ENCODE measurements at places on chromosomes 5 and 9. TPM values are rescaled to one million over a fixed set of nuclear protein-coding genes. Genes with fewer than 3 reads are reported as not detected.

The DMRT1 gene
- not detected for polyA plus RNA-seq

The SLCO6A1 gene
- polyA plus RNA-seq = 1.7 TPM

The TMOD1 gene
- polyA plus RNA-seq = 70.8 TPM

The PCDHA4 gene
- 0.25 TPM for polyA plus RNA-seq

The TMC1 gene
- polyA plus RNA-seq = 0.91 TPM

The TICAM2 gene
- polyA plus RNA-seq = 4.7 TPM

The CYLC2 gene
- not detected for polyA plus RNA-seq

The ACSL6 gene
- 0.62 TPM for polyA plus RNA-seq

The SMU1 gene
- polyA plus RNA-seq = 18.4 TPM

The SPDL1 gene
- 21.2 TPM for polyA plus RNA-seq

The IL3 gene
- not detected for polyA plus RNA-seq

The PCDHGB1 gene
- polyA plus RNA-seq = 0.82 TPM

The CDKN2B-AS1 gene
- polyA plus RNA-seq = not detected

The FOXD4L6 gene
- not detected for polyA plus RNA-seq

The ZFP37 gene
- polyA plus RNA-seq = 5.7 TPM

The CATSPER3 gene
- 0.57 TPM for polyA plus RNA-seq

The IFNA2 gene
- not detected for polyA plus RNA-seq

The APBA1 gene
- polyA plus RNA-seq = 6.3 TPM

The PRRX2 gene
- 3.0 TPM for polyA plus RNA-seq

The ZNF354B gene
- 17.4 TPM for polyA plus RNA-seq

The NMUR2 gene
- 0.20 TPM for polyA plus RNA-seq

The SH3GL2 gene
- 0.09 TPM for polyA plus RNA-seq

The SPATA31A3 gene
- not detected for polyA plus RNA-seq

The HTR4 gene
- not detected for polyA plus RNA-seq

The IFNB1 gene
- not detected for polyA plus RNA-seq

The FAM221B gene
- 0.08 TPM for polyA plus RNA-seq

The FAM169A gene
- polyA plus RNA-seq = 1.2 TPM

The HK3 gene
- 0.52 TPM for polyA plus RNA-seq

The SLC34A1 gene
- 0.20 TPM for polyA plus RNA-seq

The IL4 gene
- polyA plus RNA-seq = not detected

The HOMER1 gene
- 34.1 TPM for polyA plus RNA-seq

The FOXD4L5 gene
- polyA plus RNA-seq = 0.40 TPM

The SPINK7 gene
- not detected for polyA plus RNA-seq

The CNTLN gene
- polyA plus RNA-seq = 9.1 TPM

The FST gene
- polyA plus RNA-seq = 14.4 TPM

The NPM1 gene
- 1,177 TPM for polyA plus RNA-seq

The PHF24 gene
- 0.24 TPM for polyA plus RNA-seq

The IFNW1 gene
- not detected for polyA plus RNA-seq

The MARCOL gene
- polyA plus RNA-seq = not detected

The KCNV2 gene
- 0.05 TPM for polyA plus RNA-seq

The FGF10 gene
- polyA plus RNA-seq = 3.1 TPM

The LEAP2 gene
- polyA plus RNA-seq = 1.2 TPM

The NKD2 gene
- 2.3 TPM for polyA plus RNA-seq

The ADGRD2 gene
- not detected for polyA plus RNA-seq

The CEL gene
- 2.2 TPM for polyA plus RNA-seq

The SPINK4 gene
- polyA plus RNA-seq = not detected

The LAMC3 gene
- 3.1 TPM for polyA plus RNA-seq

The SOHLH1 gene
- polyA plus RNA-seq = 0.26 TPM

The TAF7 gene
- polyA plus RNA-seq = 94.7 TPM

The BTNL9 gene
- 8.6 TPM for polyA plus RNA-seq

The CARTPT gene
- not detected for polyA plus RNA-seq

The TRAF1 gene
- 4.6 TPM for polyA plus RNA-seq

The AIF1L gene
- polyA plus RNA-seq = 22.7 TPM

The MEGF10 gene
- polyA plus RNA-seq = 35.4 TPM

The FAT2 gene
- 0.33 TPM for polyA plus RNA-seq

The GABRP gene
- 1.3 TPM for polyA plus RNA-seq

The TMEM203 gene
- polyA plus RNA-seq = 30.8 TPM

The PTGES gene
- polyA plus RNA-seq = 14.3 TPM

The MYMK gene
- 44.1 TPM for polyA plus RNA-seq
